ENCODE measurements at places on chromosomes 13 and 19.

DNA sequence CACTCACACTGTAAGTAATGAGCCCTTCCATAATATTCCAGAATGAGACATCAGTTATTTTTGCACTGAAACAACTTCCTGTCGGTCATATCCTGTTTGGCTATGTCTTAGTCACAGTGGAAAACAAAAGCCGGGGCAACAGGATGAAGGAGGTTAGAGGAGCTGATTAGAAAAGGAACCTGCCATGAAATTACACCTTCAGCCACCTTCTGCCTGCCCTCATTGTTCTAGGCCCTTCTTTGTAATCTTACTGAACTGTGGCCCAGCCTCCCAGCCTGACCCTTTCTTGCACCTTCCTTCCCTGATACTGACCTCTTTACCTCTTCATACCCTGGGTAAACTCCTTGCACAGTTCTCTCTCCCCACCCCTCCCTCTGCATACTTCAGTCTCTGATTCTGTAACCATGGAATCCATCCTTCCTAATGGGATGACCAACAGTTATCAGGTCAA is 67.3 kb downstream of the DOCK9 start:
- DNase-seq: no peak

- DNase-seq: no peak
Observed at GRCh38 chr19:54343868-54344267, 4.9 kb upstream of the LILRA4 start.

DNA sequence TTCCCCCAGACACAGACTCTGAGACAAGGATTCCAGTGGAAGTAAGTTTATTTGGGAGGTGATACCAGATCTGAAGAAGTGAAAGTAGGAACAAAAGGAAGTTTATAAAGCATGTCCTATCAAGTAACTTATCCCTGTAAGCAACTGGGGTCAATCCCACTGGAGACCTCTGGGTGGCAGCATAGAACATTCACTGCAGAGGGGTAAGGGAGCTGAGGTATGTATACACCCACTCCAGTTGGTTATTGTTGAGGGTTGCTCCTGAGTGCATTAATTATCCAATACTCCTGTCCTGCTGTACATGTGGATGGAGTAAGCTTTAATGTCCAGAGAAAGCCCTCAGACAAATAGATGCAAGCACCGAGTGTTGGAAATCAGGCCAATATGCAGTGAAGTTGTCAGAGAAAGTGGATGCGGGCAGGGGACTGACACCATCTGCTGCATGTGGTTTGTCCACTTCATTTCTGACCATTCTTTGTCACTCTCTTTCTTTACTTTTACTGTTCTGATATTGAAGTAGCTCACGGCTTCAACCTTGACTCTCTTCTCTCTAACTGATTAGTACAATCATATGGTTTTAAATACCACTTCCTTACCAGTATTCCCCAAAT is 46.7 kb downstream of the NOTCH3 start:
- no peak for DNase-seq

DNA sequence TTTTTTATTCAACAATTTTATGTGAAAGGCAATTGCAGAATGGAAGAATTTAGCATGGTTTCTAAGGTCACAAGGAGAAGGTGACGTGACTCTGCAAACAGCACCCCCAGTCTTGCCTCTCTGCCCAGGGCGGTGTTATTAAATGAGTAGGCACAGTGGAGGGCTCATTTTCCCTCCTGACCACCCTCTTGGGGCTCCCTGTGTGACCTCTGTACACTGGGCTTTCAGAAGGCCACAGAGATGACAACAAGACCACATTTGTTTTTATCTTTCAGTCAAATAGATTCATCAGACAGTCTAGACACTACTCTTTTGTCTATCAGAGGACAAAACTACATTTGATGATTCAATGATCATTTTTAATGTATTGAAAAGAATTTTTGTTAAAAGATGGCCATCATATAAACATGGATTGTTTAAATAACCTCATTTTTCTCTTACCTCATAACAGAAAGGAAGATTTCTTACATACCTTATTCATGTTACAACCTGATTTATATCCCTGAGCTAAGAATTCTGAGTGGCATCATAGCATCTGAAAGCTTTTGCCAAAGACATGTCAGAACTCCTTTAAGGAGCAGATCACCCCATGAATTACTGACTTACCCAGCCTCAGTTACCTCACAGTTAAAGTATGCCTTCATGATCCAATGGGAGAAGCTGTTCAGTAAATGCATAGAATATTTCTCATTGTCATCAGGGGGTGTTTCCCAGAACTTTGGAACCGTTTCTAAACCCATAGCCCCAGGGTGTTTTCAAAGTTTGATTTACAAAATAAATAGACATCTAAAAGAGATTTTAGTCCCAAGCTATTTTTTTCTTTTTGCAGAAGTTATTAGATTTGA is 184.0 kb upstream of the RFC3 start:
- DNase-seq: no peak

DNA sequence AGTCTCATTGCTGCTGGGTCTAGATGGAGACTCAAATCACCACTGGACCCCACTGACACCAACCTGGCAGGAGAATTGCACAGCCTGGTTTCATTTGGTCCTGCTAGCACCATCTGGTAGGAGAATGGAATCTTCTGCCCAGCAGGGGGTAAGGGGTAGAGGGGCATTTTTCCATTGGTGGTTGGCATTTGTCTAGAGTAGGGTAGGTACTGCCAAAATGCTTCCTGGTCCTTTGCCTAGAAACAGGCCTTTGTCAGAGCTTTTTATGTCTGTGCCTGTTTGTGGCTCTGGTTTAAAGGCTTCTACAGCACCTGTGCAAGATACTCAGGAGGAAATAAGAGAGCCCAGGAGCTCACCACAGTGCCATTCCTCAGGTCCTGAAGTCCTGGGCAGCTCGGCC is 121.3 kb downstream of the KCTD12 start:
- DNase-seq: no peak

- no peak for DNase-seq
Observed at GRCh38 chr13:48709213-48709612, 55.5 kb downstream of the CYSLTR2 start.

Data from lower leg skin (tissue), 4 donors.